Glutamatergic neuron (in vitro differentiated cells): ENCODE measurements at places on chromosomes 5 and 9. TPM values are rescaled to one million over a fixed set of nuclear protein-coding genes. Genes with fewer than 3 reads are reported as not detected.
A peak's percentile ranks its signal among the peaks of the same experiment; 100 is the strongest.

Gene BTNL3
- total RNA-seq: not detected

Gene FRMD3
- total RNA-seq: 20.7 TPM

Gene C9orf153
- total RNA-seq: 0.27 TPM

Gene TAF1L
- total RNA-seq: not detected

Gene ROPN1L
- total RNA-seq: not detected

Gene RANBP3L
- not detected for total RNA-seq

Gene RC3H2
- 71.7 TPM for total RNA-seq

DNA sequence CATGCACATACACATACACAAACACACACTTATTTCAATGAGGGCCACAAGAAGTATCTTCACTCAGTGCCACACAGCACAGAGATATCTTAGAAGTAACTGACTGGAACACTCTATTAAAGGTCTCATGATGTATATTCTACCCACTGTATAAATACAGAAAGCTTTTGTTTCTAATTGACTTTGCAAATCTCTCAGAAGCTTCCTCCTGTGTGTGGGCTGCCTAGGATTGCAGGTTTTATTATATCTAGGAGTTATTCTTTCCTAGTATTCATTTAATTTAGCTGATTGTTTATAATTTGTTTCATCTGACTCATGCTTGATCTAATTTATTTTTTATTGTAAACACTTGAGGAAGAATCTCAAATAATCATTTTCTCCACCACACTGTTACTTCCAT lies 262.4 kb upstream of the ACTBL2 start:
- no peaks in the 10 kb centered on the region for H3K36me3 ChIP-seq
- H3K27ac ChIP-seq: no peak overlapping the region
- no peaks in the 10 kb centered on the region for H3K27me3 ChIP-seq
- H3K4me1 ChIP-seq: no peaks in the 10 kb centered on the region
- H3K4me3 ChIP-seq: no peak overlapping the region

DNA sequence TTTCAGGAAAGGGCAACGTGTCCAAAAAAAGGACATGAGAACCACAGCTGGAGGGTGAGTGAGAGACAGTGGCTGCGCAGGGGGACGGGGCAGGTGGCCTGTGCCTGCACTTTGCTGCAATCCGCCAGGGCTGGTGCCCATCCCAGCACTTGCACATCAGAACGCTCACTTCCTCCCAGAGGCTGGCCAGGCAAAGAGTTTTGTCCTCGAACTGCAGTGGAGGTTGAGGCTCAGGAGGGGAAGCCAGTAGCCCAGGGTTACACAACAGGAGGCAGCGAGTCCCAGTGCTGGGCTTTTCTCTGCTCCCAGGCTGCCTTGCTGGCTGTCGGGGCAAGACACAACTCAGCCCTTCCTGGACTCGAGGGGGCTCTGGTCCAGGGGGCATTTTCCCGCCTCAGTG lies 33.1 kb downstream of the CRB2 start:
- H3K4me3 ChIP-seq: no peak overlapping the region
- peaks cover 3% of the 10 kb centered on the region for H3K4me1 ChIP-seq
- peaks cover 13% of the 10 kb centered on the region for H3K27me3 ChIP-seq
- no peak overlapping the region for H3K27ac ChIP-seq
- no peaks in the 10 kb centered on the region for H3K36me3 ChIP-seq

GRCh38 chr5:7793895-7794294 lies 57.0 kb downstream of the CFAP90 start:
- H3K4me3 ChIP-seq: no peak overlapping the region
- H3K27me3 ChIP-seq: peaks cover 4% of the 10 kb centered on the region
- no peak for DNase-seq

GRCh38 chr9:123929870-123930831 lies at the start of gene DENND1A:
Gene DENND1A (minus strand): TSS chr9:123930126. CDS start chr9:123929905, 221 bp downstream.
- H3K27me3 ChIP-seq: peaks cover 7% of the 10 kb centered on the region
- peak within 1 kb of the TSS; percentile 90 for H3K4me3 ChIP-seq
- peaks cover 6% of the 10 kb centered on the region for H3K4me1 ChIP-seq
- no peaks in the 10 kb centered on the region for H3K36me3 ChIP-seq
- peak; percentile 97 for DNase-seq
- H3K27ac ChIP-seq: peak within 1 kb of the TSS; percentile 60

- DNase-seq: no peak
- no peaks in the 10 kb centered on the region for H3K36me3 ChIP-seq
- no peak overlapping the region for H3K27ac ChIP-seq
- H3K4me3 ChIP-seq: no peak overlapping the region
- H3K4me1 ChIP-seq: peaks cover 6% of the 10 kb centered on the region
- peaks cover 7% of the 10 kb centered on the region for H3K27me3 ChIP-seq
Measured at GRCh38 chr5:172919525-172920446, 39.4 kb upstream of the RPL26L1 start.

GRCh38 chr5:56755036-56755555 lies 60.3 kb upstream of the MAP3K1 start:
- no peaks in the 10 kb centered on the region for H3K27me3 ChIP-seq
- H3K4me3 ChIP-seq: no peak overlapping the region
- H3K4me1 ChIP-seq: no peaks in the 10 kb centered on the region
- no peak for DNase-seq

GRCh38 chr5:37815913-37816312 lies 23.9 kb downstream of the GDNF start:
- peaks cover 10% of the 10 kb centered on the region for H3K4me1 ChIP-seq
- peaks cover 5% of the 10 kb centered on the region for H3K27me3 ChIP-seq
- H3K4me3 ChIP-seq: no peak overlapping the region
- DNase-seq: no peak
- H3K36me3 ChIP-seq: peaks cover 6% of the 10 kb centered on the region
- no peak overlapping the region for H3K27ac ChIP-seq

GRCh38 chr5:91998774-91999173 lies 615.7 kb upstream of the ARRDC3 start:
- DNase-seq: no peak
- no peaks in the 10 kb centered on the region for H3K36me3 ChIP-seq
- no peak overlapping the region for H3K4me3 ChIP-seq

DNA sequence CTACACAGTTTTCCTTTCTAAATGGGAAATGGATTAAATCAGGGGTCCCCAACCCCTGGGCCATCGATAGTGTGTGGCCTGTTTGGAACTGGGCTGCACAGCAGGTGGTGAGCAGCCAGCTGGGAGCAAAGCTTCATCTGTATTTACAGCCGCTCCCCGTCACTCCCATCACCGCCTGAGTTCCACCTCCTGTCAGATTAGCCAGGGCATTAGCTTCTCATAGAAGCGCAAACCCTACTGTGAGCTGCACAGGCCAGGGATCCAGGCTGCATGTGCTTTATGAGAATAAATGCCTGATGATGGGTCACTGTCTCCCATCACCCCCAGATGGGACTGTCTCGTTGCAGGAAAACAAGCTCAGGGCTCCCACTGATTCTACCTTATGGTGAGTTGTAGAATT lies 41.2 kb upstream of the FLT4 start:
- no peak overlapping the region for H3K27ac ChIP-seq
- H3K36me3 ChIP-seq: peaks cover 2% of the 10 kb centered on the region
- H3K27me3 ChIP-seq: peaks cover 4% of the 10 kb centered on the region
- no peak overlapping the region for H3K4me3 ChIP-seq

DNA sequence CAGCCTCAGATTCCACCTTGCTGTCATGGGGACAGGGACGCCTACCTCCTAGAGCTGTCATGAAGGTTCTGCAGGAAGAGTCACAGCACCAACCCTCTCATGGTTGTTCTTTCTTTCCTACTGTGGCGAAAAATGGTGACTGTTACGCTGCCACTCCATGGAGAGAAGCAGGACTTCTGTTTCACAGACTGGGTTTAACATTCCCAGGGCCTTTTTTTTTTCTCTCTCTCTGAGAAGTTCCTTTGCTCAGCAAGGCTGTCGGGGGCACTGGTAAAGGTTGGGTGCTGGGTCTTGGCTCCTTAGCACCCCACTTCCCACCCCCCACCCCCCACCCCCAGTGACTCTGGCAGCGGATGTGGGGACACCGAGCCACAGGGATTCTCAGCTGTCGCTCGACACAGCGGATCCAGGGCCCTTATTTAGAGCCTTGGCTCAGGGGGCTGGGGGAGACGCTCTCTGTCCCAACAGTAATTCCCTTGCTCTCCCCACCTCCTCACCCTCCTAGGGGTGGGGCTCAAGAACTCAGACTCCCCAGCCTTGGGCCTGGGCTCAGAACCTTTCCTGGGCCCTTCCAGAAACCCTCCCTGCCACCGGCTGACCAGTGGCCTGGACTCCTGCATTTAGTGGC lies 34.4 kb downstream of the DUSP1 start:
- H3K27ac ChIP-seq: no peak overlapping the region
- H3K4me1 ChIP-seq: peaks cover 6% of the 10 kb centered on the region
- peaks cover 5% of the 10 kb centered on the region for H3K27me3 ChIP-seq
- DNase-seq: no peak

DNA sequence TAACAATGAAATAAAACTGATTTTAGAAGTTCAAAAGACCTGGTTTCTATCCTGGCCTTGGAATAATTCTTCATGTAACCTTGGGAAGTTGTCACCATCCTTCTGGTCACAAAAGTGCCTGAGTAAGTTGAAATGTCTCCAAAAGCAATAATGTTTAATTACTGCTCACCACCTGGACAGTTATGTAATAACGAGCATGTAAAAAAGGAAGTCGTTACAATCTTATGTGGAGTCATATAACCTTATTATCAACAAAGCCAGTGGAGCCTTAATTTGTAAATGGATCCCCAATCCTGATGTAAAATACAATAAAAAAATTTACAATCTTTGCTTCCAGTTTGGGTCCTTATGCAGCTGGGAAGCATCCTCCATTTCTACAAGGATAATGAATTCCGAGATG lies 64.2 kb upstream of the GPR151 start:
- H3K4me1 ChIP-seq: peaks cover 21% of the 10 kb centered on the region
- peak overlapping the region; percentile 46 for H3K4me3 ChIP-seq
- peaks cover 5% of the 10 kb centered on the region for H3K27me3 ChIP-seq
- peaks cover 13% of the 10 kb centered on the region for H3K36me3 ChIP-seq

- no peaks in the 10 kb centered on the region for H3K36me3 ChIP-seq
- H3K27ac ChIP-seq: no peak overlapping the region
- peaks cover 4% of the 10 kb centered on the region for H3K4me1 ChIP-seq
Measured at GRCh38 chr9:751137-752051, 90.1 kb upstream of the DMRT1 start.

DNA sequence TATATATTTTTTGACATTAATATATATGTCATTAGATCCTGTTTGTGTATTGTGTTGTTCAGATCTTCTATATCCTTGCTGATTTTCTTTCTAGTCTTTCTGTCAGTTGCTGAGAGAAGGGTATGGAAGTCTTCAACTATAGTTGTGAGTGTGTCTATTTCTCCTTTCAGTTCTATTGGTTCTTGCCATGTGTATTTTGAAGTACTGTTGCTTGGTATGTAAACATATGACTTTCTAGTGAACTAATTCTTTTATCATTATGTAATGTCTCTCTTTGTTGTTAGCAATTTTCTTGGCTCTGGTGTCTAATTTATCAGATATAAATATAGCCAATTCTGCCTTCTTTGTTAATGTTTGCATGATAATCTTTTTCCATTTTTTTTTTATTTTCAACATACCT lies 84.3 kb upstream of the CAST start:
- no peak overlapping the region for H3K4me3 ChIP-seq
- peaks cover 4% of the 10 kb centered on the region for H3K27me3 ChIP-seq
- no peak for DNase-seq
- H3K27ac ChIP-seq: no peak overlapping the region
- H3K4me1 ChIP-seq: peaks cover 5% of the 10 kb centered on the region
- no peaks in the 10 kb centered on the region for H3K36me3 ChIP-seq

GRCh38 chr9:113511856-113512761 lies 48.6 kb downstream of the RGS3 start:
- DNase-seq: no peak
- H3K27me3 ChIP-seq: peaks cover 3% of the 10 kb centered on the region
- no peaks in the 10 kb centered on the region for H3K36me3 ChIP-seq
